CD4-positive, alpha-beta T cell (primary cell): ENCODE measurements at places on chromosomes 3 and 15.
A peak's percentile ranks its signal among the peaks of the same experiment; 100 is the strongest.

DNA sequence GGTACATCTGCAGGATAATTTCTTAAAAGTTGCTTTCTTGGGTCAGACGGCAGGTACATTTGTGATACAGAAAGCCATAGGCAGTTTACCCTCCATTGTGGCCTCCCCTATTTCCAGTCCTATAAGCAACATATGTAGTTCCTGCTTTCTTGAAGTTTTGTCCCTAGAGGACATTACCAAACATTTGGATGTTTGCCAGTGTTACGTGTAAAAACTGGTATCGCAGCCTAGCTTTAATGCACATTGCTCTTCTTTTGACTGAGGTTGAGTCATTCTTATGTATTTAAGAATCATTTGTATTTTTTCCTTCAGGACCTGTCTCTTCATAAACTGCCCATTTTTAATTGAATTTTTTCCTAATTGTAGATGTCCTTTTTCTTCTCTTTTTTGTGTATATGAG lies 114.3 kb downstream of the DIPK2A start:
- no peak for DNase-seq

DNA sequence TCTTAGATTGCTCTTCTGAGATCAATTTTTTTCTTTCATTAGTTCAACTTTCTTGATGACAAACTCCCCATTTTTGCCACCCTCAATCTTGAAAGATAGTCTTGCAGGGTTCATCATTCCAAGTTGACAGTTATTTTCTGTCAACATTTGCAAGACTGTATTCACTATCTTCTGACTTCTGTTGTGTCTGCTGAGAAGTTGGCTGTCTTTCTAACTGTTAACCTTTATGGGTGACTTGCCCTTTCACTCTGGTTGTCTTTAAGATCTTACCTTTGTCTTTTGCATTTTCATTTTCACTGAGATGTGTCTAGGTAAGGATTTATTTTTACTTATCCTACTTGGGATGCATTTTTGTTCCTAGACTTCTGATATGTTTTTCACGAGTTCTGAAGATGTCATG lies 14.6 kb upstream of the PIGZ start:
- no peak for DNase-seq

GRCh38 chr3:65641777-65642176 lies 396.9 kb downstream of the MAGI1 start:
- no peak for DNase-seq

- DNase-seq = peak; percentile 17
Observed at GRCh38 chr15:96058103-96058851, 272.2 kb upstream of the NR2F2 start.

DNA sequence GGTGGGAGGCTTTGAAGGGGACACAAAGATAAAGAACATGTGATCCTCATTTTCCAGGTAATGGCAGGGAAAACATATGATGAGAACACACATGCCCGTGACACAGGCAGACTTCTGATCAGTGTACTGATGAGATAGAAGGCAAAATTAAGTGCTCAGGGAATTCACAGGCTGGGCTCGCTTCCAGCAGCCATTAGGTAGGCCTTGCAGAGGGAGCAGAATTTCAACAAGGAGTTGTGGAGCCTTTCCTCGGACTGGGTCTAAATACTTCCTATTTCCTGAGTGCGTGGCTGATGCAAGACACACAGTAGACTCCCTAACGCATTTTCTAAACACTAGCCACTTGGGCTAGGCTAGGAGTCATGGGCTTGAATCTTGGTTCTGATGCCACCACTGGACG lies 74.0 kb upstream of the ETV5 start:
- no peak for DNase-seq

GRCh38 chr3:81249540-81250029 lies 511.9 kb downstream of the GBE1 start:
- DNase-seq = no peak

GRCh38 chr3:168862466-168862865 lies 766.7 kb upstream of the GOLIM4 start:
- DNase-seq = no peak

DNA sequence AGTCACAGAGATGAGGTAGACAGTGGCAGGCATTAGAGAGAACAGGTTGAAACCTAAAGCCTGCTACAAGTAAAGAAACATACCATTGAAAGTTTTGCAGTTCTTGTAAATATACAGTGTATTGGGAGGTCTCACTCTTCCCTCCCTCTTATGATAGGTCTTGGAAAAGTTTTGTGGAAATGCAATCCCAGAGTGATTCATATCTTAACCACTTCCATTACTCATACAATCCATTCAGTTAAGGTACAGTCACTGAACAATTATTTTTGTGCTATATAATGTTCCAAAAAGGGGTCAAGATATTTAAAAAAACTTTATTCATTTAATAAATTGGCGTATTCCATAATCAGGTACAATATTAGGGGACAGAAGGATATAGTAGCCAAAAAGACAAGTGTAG lies 737.7 kb upstream of the ALCAM start:
- no peak for DNase-seq

- DNase-seq = no peak
Observed at GRCh38 chr3:78015856-78016255, 976.0 kb downstream of the ROBO2 start.

DNA sequence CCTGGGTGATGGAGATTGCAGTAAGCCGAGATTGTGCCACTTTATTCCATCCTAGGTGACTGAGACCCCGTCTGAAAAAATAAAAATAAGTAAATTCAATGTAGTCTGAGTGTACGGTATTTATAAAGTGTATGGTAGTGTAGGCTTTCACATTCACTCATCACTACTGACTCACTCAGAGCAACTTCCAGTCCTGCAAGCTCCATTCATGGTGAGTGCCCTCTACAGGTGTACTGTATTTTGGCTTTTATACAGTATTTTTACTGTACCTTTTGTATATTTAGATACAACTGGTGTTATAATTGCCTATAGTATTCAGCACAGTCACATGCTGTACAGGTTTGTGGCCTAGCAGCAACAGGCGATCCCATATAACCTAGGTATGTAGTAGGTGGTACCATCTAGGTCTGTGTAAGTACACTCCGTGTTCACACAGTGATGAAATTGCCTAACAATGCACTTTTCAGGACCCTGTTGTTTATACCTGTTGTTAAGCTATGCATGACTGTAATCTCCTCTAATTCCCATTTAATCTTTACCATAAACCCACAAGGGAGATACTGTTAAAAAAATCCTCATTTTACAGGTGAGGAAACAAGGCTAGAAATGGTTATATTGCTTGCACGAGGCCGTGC lies 19.3 kb downstream of the CACNA1D start:
- DNase-seq = no peak

DNA sequence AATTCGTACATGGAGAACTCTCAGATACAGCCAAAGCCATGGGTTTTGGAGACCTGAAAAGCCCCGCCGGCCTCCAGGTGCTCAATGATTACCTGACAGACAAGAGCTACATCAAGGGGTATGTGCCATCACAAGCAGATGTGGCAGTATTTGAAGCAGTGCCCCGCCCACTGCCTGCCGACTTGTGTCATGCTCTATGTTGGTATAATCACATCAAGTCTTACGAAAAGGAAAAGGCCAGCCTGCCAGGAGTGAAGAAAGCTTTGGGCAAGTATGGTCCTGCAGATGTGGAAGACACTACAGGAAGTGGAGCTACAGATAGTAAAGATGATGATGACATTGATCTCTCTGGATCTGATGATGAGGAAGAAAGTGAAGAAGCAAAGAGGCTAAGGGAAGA lies 23.5 kb downstream of the MYO5A start:
- DNase-seq = no peak

DNA sequence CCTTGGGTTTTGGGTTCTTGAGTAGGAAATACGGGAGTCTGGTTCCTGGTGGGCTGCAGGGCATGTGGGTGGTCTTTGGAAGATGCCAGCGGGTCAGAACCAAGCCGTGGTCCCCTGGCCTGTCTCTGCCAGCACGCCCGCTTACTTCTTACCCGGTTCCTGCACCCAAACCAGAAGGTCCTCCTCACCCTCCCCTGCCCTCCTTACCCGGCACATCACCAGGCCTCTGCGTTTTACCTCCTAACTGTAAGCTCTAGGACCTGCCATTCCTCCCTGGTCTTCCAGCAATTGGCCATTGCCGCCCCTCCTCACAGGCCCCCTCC lies 184.0 kb downstream of the FEZF2 start:
- no peak for DNase-seq

- no peak for DNase-seq
Observed at GRCh38 chr3:101890716-101891115, 41.4 kb downstream of the NFKBIZ start.

DNA sequence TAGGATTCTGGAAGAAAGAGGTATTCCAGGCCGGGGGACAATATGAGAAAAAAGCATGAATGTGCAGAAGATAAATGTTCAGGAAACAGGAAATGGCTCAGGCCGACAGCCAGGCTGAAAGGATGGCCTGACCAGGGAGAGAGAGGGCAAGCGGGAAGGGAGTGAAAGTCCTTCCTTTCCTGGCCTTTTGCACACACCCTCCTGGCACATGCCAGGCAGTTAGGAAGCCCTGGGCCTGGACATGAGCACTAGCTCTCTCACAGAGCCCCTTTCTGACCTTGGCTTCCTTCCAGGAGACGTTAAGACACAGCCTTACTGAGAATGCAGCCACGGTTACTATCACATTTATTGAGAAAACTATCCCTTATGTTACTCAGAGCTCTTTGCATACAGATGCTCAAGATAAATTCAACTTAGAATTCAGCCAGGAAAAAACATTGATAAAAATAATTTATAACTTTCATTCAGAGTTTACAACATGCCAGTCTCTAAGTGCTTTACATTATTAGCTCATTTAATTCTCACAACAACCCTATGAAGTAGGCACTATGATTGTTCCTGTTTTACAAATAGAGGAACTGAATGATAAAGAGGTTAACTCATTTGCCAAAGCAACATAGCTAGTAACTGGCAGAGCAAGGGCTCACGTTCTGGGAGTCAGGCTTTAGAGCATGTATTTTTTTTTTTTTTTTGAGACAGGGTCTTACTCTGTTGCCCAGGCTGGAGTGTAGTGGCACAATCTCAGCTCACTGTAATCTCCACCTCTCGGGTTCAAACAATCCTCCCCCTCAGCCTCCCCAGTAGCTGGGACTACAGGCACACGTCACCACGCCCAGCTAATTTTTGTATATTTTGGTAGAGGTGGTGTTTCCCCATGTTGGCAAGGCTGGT lies 39.4 kb upstream of the SMAD3 start:
- DNase-seq = no peak

DNA sequence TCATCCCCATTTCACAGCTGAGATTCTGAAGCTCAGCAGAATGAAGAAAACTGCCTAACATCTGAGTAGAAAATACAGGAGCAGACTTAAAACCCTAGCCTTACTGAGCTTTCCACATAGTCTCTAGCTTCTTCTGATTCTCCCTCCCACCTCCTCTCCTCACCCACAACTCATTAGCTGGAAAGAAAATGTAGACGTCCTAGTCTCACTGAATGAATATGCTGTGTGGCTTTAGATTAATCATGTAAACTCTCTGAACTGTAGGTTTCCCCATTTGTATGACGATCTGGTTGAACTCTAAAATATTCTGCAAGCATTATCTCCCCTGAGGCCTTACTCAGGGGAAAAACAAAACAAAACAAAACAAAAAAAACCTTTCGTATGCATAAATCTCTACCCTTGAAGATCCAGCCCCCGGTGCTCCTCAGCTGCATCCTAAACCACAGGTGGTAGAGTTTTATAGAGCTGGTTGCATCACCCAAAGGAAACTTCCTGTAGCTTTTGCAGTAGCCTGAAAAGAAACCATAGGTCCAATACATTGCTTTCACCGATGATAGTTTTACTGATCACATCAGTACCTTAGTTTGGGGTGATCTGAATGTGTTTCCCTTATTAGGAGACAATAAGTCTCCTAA lies 40.6 kb downstream of the FOXB1 start:
- no peak for DNase-seq
